ENCODE measurements at places on chromosomes 2 and 18.

DNA sequence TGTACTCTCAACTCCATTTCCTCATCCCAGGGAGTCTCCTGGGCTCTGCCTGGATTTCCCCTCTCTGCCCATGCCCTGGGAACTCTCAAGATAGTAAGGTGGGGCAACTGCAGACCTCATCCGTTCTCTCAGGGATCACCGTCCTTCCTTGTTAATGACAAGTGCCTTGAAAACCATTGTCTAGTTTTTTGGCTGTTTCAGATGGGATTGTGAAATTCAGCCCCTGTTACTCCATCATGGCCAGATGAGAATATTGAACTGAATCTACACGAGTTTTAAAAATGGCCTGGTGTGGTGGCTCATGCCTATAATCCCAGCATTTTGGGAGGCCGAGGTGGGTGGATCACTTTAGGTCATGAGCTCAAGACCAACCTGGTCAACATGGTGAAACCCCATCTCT lies 665 bp upstream of the HRH4 start:
- DNase-seq: no peak

GRCh38 chr2:149075105-149075504 lies 36.6 kb downstream of the LYPD6B start:
- DNase-seq: no peak

DNA sequence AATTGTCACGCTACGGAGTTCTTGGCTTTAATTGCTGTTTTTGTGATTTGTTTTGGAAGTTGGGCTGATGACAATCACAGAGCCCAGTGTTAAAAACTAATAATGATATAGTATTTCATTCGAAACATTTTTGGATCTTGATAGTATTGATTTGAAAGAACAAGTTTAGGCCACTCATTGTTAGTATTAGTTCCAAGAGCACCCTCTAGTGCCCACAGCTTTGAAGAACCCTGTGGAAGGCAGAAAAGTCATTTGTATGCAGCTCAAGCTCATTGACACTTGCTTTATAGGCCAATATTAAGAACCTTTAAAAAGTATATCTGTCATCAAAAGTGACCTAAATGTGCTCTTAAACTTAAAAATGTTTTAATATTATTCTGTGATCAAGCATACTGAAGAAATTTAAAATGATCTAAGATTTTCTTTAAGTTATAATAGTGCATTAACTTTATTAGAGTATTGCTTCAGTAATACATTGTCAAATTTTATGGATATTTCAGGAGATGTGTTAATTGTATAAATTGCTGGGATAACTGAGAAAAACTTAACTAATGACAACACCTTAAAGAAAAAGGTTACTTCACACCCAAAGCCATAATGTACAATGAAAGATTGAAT lies 191.0 kb downstream of the GRB14 start:
- no peak for DNase-seq

- DNase-seq: no peak
These were observed 51.9 kb downstream of the GRB14 start for GRCh38 chr2:164569378-164569777.

GRCh38 chr2:144288438-144288837 lies 231.5 kb downstream of the ZEB2 start:
- DNase-seq: peak; percentile 12

DNA sequence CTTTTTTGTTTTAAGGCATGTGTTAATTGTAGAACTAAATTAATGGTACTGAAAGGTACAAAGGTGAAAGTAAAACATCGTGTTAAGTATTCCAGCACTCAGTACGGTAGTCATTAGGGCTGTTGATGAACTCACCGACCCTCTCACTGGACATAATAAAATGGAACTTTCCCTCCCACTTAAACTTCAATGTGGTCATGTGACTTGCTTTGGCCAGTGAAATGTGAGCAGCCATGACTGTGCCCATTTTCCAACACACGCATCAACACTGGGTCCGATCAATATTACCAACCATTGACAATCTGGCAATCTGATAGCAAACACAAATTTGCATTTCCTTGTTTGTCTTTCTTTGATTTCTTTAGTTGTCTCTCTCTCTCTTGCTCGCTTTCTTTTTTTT lies 125.1 kb downstream of the SPP2 start:
- DNase-seq: no peak

GRCh38 chr2:37343537-37344434 lies 644 bp upstream of the QPCT start:
- no peak for DNase-seq

DNA sequence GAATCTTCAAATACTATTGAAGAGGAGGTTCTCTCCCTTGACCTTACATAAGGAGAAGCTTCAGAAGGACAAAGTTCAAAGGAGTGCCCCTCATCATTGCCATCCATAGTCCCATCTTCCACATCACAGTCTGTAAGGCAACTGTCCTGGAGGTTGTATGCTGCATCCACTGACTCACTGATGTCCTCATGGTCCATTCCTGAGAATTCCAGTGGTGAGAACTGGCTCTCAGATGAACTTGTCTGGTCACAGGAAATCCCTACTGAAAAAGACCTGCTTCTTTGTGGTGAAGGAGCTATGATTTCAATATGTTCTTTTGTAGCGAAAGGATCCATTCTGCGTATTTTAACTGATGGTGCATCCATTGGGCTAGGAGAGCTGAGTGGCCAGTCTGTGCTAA lies 52.2 kb downstream of the EIF2AK3 start:
- DNase-seq: no peak

GRCh38 chr2:178506524-178506923 lies 26.3 kb downstream of the PLEKHA3 start:
- DNase-seq: no peak

- no peak for DNase-seq
These were observed 225.3 kb upstream of the PXDN start for GRCh38 chr2:1969701-1970015.

DNA sequence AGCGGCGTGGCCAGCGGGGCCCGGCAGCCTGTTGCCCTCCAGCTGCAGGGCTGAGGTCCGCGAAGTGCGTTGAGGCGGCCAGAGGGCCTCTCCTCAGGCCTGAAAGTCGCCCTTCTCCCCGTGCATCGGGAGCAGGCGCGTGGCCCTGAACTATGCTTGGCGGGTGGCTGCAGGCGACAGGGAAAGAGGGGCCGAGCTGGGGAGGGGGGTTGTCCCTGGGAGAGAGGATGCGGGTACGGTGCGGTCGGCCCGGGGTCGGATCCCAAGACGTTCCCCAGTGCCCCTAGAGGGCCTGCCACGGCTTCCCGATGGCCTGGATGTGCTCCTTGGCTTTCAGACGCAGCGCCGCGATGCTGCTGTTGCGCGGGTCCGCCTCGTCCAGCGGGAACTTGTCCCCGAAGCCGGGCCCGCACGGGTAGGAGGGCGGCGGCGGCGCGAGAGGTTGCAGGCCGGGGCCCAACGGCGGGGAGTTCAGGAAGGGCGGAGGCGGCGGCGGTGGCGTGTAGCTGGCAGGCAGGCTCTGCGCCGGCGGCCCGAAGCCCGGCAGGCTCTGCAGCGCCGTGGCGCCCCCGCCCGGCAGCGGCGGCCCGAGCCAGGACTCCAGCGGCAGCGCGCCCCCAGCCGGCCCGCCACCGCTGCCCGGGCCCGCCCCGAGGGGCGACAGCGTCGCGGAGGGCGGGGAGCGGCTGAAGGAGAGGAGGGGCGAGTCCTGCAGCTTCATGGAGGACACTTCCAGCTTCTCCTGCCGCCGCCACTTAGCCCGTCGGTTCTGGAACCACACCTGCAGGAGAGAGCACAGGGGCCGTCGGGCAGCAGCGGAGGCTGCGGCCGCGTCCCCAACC lies 4.3 kb downstream of the RAX start:
- DNase-seq: no peak

GRCh38 chr18:44973282-44973681 lies 292.6 kb downstream of the SETBP1 start:
- DNase-seq: no peak

GRCh38 chr18:45482286-45482685 lies 133.0 kb upstream of the SLC14A2 start:
- no peak for DNase-seq

DNA sequence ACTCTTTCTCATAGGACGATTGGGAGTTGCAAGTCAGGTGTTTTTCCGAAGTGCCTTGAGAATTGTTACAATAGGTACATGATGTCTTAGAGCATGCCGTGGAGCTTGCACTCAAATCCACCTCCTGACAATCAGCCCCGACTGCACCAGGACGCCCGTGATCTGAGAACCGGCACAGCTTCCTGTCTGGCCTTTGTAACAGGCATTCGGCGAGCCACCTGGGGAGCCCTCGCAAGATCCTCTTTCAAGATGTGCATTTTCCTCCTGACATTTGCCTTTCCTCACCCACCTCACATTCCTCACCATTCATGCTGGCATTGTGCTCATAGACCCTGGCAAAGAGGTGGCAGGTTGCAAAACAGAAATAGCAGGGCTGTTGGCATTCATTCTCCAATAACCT lies 427.3 kb downstream of the GALR1 start:
- no peak for DNase-seq

Data from HS-27A (cell line).